CD4-positive, CD25-positive, alpha-beta regulatory T cell (primary cell): ENCODE measurements at places on chromosomes 16 and 17. TPM values are rescaled to one million over a fixed set of nuclear protein-coding genes. Genes with fewer than 3 reads are reported as not detected.

KRT24 gene
- total RNA-seq, result not detected

PRR15L gene
- total RNA-seq, result not detected

COX6A2 gene
- not detected for total RNA-seq

BCKDK gene
- total RNA-seq, result 8.2 TPM

CASKIN1 gene
- not detected for total RNA-seq

ATP2A3 gene
- 306 TPM for total RNA-seq

WFDC1 gene
- not detected for total RNA-seq

CSH2 gene
- total RNA-seq, result 3.8 TPM

KRTAP2-2 gene
- total RNA-seq, result not detected

COA3 gene
- total RNA-seq, result 12.8 TPM

KRTAP2-3 gene
- total RNA-seq, result not detected

CEP112 gene
- 2.3 TPM for total RNA-seq

KRTAP2-4 gene
- not detected for total RNA-seq

TEKT1 gene
- not detected for total RNA-seq

KIF2B gene
- total RNA-seq, result not detected

CNGB1 gene
- not detected for total RNA-seq

GLP2R gene
- total RNA-seq, result not detected

NEUROD2 gene
- total RNA-seq, result not detected

TMC8 gene
- 454 TPM for total RNA-seq

ABCA6 gene
- 0.15 TPM for total RNA-seq

VASN gene
- 0.57 TPM for total RNA-seq

ITGA2B gene
- total RNA-seq, result 19.5 TPM

BAIAP3 gene
- 3.1 TPM for total RNA-seq

OR4D1 gene
- total RNA-seq, result 0.42 TPM

RBL2 gene
- 208 TPM for total RNA-seq

UMOD gene
- total RNA-seq, result not detected

TNFSF12 gene
- total RNA-seq, result 46.9 TPM

IRX5 gene
- 0.15 TPM for total RNA-seq

CLEC18A gene
- 2.9 TPM for total RNA-seq

TP53TG3C gene
- not detected for total RNA-seq

KRT20 gene
- not detected for total RNA-seq

HS3ST2 gene
- not detected for total RNA-seq

PDILT gene
- total RNA-seq, result not detected

KRT25 gene
- not detected for total RNA-seq

SYCE1L gene
- 15.8 TPM for total RNA-seq

TVP23A gene
- total RNA-seq, result 0.20 TPM

KRTAP9-2 gene
- total RNA-seq, result not detected

RNF167 gene
- 105 TPM for total RNA-seq

KCNH6 gene
- total RNA-seq, result not detected

FN3KRP gene
- 28.1 TPM for total RNA-seq

TLCD3A gene
- total RNA-seq, result 0.67 TPM
